ENCODE measurements at places on chromosomes 1 and 21.

DNA sequence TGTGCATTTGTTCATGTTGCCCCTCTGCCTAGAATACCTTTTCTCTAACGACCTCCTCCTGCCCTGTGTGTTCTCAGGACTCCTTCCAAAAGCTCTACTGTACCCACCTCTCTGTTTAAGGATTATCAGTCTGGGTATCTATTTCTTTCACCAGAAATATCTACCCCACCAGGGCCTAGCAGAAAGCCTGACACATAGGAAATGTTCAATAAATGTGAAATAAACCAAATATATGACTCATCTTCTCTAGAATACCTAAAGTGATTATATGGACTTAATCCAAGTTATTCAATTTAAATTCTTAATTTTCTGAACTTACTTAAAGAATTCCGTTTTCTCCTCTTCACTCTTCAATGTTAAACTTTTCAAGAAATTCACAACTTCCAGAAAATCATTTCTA lies 27.1 kb downstream of the SCYL3 start:
- no peak for DNase-seq

DNA sequence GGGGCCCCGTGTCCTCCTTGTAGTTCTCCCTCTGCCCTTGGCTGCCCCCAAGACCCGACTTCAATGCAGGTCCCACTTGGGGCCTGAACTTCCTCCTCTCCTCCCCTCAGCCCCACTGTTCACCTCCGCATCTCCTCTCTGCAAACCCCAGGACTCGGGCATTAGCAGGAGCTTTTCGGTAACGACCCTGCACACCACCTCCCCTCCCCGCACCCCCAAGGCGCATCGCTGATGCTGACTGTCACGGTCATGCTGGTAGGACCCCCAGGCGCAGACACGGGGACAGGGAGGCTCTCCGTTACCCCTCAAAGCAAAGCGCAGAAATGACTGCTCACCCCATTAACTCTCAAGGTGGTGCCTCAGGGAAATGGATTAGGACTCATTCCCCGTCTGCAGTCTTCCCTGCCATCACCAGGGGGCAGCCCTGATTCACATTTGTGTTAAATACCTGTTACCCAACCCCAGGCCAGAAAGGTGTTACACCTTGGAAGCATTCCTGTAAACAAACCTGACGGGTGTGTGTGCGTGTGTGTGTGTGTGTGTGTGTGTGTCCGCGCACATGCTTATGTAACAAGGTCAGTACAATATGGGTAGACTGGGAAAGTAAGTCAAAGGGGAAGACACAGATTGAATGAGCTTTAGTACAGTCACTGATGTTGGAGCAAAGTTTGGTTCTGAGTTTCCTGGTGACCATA lies 6.4 kb upstream of the GUCA2B start:
- peak; percentile 85 for DNase-seq

DNA sequence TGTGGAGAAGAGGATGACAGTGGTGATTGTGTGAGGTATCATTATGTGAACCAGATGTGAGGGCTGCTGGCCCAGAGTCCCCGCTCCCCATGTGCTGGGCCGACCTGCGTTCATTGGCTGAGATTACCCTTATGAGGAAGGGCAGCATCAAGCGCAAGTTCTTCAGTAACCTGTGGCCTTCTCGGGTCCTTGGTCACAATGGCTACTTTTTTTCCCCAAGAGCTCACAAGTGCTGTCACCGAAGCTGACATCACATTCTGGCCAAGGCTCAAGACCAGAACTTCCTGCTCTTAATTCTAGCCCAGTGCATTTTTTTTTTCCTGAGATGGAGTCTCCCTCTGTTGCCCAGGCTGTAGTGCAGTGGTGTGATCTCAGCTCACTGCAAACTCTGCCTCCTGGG lies 262.9 kb downstream of the RHOU start:
- DNase-seq: no peak

DNA sequence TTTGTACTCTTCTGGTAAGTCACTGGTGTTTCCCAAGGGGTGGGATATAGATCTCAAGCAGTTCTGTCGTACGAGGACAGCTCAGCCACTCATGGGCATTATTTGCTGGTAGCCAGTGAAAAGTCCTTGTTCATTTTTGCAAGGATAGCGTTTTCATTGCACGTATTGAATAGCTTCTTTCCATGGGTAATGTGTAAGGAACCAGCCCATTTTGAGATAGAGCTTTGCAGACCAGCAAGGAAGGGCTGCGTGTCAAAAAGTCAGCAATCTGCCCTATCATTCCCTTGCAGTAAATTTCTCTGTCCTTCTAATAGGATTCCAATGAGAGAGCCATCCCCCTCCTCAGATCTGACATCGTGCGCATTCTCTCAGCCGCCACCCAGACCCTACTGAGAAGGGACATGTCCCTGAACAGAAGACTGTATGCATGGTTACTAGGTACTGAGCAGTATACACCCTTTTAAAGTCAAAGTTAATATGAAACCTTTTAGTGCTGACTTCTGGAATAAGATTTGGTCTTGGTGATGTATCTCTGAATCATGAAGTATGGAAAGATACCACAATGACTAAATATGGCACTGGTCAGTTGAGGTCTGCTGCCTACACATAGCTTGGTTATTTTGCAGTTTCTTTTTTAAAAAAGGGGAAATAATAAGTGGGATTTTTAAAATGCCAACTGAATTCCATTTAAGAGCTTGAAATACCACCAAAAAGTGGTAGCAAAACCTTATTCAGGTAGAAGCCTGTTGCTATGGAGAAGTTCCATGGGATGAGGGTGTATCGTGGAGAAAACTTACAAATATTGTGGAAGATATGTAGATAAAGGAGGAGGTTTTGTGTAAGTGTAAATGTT lies 55.3 kb downstream of the DOP1B start:
- DNase-seq: peak; percentile 71

DNA sequence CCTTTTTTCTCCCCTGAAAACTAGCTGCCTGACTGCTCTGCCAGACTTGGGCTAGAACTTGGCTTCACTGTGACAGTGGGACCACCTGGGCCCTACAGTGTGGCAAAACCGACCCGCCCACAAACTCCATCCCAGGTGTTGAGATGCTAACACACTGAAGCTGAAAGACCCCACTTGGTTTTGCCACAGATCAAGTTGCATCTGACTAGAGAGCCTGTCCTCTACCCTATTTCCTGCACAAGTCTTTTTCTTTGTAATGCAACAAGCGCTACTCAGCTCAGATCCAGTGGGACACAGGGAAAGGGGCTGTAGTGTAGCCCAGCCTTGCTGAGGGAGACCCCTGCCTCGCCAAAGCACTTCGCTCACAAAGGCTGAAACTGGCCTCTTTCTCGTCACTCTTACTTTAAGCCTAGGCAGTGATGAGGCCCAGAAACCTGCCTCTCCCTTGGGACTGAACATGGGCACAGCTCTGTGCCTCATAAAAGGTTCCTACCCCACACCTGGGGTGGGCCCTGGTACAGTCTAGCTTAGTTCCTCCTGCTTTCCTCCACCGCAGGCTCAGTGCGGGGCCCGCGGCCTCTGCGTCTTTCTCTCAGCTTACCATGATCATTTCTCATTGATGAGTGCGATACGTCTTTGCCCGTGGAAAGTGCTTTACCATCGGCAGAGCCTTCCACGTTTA lies 9.7 kb downstream of the ALPL start:
- DNase-seq: no peak

DNA sequence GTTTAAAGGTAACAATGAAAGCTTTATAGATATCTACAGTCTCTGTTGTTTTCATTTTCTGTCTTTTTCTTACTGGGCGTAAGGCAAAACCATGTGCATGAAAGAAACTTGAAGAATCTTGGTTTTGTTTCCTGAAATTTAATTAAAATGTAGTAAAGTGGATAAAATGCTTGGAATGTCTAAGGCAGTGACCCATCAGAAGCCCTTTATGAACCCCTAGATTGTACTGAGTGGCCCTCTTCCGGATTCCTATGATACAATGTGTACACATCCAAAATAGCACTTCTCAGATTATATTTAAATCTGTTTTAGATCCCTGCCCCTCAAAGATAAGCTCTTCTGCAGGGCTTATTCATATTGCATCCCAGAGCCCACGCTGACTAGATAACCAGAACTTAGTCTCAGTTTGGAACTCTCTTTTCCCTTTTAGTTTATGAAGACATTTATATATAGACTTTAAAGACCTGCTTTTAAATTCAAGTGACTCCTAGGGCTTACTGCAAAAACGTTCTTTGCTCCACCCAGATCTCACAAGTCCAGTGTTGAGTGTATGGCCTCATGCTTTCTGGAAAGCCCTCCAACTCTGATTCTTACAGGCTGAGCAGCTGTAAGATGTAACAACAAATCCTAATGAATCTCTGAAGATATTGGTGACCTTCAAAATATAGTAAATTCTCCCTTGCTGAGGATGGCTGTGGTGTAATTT lies 142.9 kb downstream of the LRRC7 start:
- no peak for DNase-seq

- no peak for DNase-seq
Observed at GRCh38 chr1:6499296-6499695, 7.8 kb upstream of the PLEKHG5 start.

DNA sequence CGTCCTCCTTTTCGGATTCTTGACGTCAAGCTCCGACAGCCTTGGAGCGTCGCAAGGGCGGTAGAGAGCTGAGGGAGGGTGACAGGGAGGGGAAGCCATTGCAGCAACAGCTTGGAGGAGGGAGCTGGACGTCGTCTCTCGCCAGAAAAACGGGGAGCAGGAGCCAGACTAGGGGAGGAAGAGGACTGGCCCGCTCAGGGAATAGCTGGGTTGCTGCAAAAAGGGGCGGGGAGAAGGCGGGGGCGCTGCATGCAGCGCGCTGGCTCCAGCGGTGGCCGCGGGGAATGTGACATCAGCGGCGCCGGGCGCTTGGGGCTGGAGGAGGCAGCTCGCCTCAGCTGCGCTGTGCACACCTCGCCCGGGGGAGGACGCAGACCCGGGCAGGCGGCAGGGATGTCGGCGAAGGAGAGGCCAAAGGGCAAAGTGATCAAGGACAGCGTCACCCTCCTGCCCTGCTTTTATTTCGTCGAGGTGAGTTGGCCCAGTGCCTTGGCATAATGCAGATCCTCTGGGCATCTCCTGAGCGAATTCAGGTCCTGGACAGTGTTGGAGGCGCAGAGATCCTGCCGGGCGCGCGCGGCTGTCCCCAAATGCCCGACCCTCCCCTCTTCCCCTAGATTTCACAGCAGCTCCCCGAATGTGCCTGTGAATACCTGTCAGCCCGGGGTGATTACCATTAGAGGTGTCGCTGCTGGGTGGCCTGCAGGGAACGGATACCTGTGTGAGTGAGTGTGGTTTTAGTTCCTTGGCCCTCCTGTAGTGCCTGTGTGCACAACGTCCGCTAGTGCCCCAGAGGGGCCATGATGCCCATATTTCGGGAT lies at the start of gene PLPPR4:
Gene PLPPR4 (plus strand): TSS at position 292 of the 821 bp plus-strand sequence. CDS start 102 bp downstream, at position 394.
- DNase-seq: peak; percentile 5

GRCh38 chr1:167092653-167093052 lies 1.2 kb upstream of the STYXL2 start:
- DNase-seq: no peak

- DNase-seq: no peak
Observed at GRCh38 chr1:98854137-98854536, 150.5 kb downstream of the PLPPR5 start.

GRCh38 chr1:70084314-70084915 lies 121.0 kb downstream of the LRRC40 start:
- DNase-seq: no peak

- no peak for DNase-seq
Observed at GRCh38 chr1:163544441-163544840, 222.7 kb downstream of the NUF2 start.

DNA sequence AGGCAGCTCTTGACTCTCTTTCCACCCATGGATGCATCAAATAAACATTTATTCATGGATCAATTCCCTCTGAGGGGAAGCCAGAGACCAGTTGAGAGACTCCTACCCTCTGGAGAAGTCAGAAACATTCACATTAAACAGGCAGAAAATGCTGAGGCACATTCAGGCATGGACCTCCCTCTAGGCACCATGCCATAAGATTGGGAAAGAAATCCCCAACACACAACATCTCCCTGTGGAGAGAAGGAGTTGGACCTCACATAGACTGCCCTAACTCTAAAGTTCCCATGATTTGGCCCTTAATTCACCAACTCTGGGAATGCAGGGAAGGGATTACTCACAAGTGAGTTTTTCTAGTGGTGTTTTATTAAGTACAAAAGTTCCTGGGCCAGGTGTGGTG lies 415.3 kb upstream of the C1orf87 start:
- no peak for DNase-seq

GRCh38 chr1:79043506-79043905 lies 37.0 kb upstream of the ADGRL4 start:
- DNase-seq: no peak

GRCh38 chr1:202498542-202498941 lies 150.0 kb downstream of the PPP1R12B start:
- DNase-seq: no peak

GRCh38 chr21:28207436-28208173 lies 785.1 kb downstream of the LTN1 start:
- DNase-seq: no peak

DNA sequence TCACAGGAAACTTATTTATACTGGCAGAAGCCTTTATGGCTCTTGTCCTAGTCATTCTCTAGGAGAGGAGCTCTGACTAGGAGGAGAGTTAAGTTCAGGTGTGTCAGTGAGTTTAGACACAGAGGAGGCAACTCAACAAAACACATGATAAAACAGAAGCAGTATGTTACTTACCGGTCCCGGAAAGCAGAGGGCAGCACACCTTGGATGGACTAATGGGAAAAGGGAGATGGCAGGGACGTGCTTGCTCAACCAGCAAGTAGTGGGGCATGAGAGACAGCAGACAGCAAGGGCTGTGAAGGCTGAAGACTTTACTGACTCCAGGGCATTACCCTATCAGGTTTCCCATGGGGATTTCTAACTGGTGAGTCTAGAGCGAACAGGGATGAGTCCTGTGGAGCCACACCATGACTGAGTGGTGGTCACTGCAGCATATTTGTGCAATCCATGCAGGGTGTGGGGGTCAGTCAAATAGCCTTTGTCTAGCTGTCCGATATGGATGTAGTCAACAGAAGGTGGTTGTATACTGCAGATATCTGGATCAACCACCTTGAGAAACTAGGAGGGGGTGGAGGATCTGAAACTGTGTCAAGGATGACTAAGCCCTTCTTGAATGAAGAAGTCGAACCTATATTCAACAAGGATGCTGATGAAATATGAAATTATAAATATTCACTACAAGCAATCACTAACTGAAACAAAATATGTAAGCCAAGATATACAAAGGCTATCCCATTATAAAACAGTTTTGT lies 596.3 kb upstream of the CHRM3 start:
- DNase-seq: no peak

- no peak for DNase-seq
Observed at GRCh38 chr1:53368314-53369033, 40.6 kb upstream of the LRP8 start.
